ENCODE measurements at places on chromosomes 6 and 20.

GRCh38 chr6:153145591-153145990 lies 14.5 kb upstream of the RGS17 start:
- no peak for DNase-seq

GRCh38 chr20:8633366-8633765 lies 435.5 kb upstream of the PLCB4 start:
- no peak for DNase-seq

GRCh38 chr20:8943631-8944030 lies 125.3 kb upstream of the PLCB4 start:
- no peak for DNase-seq

DNA sequence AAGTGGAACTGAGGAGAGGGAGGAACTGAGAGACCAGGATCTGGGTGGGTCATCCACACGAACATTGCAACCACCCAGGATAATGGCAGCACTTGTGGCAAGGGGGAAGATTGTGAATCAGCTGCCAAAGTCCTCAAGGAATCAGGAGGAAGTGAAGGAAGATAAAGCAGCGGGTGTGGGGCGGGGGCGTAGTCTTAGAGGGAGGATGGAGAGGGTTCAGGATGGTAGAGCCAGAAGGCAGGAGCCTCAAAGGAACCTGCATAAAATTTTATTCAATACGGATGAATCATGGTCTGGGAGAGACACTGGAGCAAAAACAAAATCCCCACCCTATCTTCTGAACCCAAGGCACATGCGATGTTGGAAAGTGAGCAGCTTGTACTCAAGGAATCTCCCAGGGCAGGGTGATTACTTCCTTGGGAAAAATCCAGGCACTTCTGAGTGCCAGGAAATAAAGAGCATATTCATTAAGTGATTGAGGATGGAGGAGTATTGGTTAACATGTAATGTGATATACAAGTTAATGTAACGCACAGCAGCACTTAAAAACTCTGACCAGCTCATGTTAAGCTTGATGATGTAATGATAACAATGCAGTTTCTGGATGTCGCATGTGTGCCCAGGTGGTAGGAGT lies 82.0 kb upstream of the B3GAT2 start:
- no peak for DNase-seq

DNA sequence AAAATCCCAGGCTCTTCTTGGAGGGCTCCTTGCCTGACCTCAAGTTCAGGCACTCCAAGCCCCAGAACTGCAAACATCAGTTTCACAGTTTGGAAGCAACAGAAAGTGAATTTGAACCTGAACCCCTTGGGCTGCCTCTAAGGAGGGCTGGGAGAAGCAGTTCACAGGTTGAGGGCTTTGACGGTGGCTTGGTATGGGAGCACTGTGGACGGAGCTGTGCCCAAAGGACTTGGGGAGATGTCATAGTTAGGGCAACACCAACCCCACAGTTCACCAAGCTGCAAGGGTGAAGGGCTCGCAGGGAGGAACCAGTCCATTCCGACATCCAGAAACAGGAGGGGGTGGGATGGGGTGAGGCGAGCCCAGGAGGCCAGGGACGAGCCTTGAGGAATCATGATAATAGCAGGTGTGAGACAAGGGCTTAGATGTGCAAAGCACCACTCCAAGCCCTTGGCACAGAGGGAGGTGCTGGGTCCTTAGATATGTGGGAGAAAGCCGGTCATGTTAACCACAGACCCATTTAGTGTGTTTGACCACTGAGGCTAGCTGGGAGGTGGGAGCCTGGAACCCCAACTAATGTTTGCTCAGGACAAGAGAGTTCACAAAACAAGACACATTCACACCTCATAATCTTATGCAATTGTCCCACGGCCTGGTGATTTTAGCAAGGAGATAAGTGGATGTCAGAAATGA lies 4.3 kb downstream of the CEBPB start:
- no peak for DNase-seq

All from stimulated activated CD4-positive, alpha-beta T cell treated with anti-CD3 and anti-CD28 coated beads, Interleukin-1b, Interleukin-23, amount 100 ng/mL, for 1 hour (primary cell).